ENCODE measurements at places on chromosomes 11 and 22.

DNA sequence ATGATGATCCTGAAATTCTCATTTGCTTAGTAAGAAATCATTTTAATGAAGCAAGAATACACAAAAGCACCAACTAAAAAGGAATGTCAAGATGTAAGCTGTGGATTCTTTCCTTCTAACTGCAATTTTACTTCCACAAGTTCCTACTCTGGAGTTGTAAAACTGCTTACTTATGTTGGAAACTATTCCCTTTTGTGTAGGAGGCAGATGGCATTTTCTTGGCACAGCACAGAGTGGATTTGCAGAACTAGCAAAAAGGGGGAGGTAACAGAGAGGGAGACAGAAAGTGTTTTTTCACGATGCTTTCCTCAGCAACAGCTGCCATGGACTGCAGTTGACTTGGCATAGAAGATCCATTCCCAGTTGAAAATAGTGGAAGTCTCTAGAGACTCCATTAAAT is 1112.0 kb upstream of the RAG2 start:
- no peak for DNase-seq

GRCh38 chr11:120342226-120342625 is 6.0 kb downstream of the ARHGEF12 start:
- no peak for DNase-seq

GRCh38 chr11:3669128-3669527 is 2.1 kb downstream of the CHRNA10 start:
- DNase-seq = no peak

GRCh38 chr11:71251151-71251721 is 1.1 kb downstream of the SHANK2 start:
- DNase-seq = no peak

DNA sequence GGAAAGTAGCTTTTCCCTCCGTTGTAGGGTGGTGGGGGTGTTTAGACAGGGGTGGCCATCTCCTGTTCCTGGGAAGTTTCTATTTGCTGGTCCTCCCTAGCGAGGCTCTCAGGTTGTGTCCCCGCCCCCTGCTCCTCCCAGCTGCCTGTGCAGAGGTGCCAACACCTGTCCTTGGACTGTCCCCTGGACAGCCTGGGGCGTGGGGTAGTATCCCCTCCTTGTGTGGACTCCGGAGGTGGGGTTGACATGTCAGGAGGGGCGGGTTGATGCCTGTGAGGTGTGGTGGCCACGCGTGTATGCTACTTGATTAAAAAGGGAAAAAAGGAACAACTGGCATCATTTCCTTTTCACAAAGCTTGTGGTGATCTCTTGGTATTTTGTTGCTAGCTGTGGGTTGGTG is 14.3 kb upstream of the RANBP1 start:
- no peak for DNase-seq

DNA sequence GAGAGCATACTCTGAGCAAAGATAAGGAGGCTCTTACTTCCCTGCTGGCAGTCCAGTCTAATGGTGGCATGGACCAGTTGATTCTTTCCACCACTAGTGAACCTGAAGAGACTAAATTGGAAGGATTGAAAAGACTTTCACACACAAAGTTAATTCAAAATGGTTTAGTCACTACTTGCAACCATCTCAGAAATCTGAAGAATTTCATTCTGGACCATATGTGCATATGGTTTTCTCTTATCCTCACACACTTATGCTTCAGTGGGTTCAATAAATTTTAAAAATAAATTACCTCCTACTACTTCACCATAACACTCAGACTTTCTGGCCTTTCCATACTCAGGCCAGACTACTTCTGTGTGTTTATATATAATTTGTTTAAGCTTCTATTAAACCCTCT is 44.7 kb downstream of the CADM1 start:
- DNase-seq = no peak

DNA sequence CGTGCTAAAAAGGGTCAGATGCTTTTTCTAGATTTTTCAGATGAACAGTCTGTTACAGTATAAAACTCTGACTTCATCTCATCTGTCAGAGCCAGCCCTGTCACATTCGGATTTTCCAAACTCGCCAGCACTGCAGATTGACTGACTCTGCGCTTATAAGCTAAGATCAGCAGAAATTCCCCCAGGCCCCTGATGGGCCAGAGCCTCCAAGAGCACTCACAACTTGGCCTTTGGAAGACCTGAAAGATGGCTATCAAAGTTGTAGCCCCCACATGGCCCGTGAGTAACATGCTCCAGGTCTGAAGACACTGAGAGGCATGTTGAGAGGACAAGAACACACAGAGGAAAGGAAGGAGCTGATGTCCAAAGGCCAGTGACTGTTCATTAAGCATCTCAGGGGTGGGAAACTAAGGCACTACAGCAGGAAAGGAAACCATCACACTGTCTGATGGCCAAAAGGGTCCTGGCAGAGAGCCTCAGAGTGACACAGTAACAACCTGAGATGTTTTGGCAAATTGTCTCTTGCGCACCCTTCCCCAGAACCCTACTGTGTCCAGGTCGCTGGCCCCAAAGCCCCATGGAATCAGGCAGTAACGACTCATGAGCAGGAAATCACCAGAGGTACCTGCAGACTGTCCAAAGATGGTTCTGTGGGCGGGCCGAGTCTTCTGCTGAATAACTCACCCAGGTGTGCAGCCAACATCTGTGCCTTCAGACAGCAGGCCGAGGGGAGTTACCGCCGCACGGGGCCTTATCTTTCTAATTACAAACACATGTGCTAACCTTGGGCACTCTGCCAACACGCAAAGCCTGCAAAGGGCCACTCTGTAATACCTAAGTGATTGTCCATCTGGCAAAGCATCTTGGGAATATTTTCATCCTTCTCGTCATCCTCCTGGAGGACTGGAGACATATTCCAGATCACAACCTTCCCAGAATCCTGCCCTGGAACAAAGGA is 23.6 kb downstream of the HIRA start:
- no peak for DNase-seq

GRCh38 chr22:42229455-42230149 is 40.9 kb downstream of the TCF20 start:
- no peak for DNase-seq

GRCh38 chr11:44627165-44627789 is 61.8 kb downstream of the CD82 start:
- no peak for DNase-seq

DNA sequence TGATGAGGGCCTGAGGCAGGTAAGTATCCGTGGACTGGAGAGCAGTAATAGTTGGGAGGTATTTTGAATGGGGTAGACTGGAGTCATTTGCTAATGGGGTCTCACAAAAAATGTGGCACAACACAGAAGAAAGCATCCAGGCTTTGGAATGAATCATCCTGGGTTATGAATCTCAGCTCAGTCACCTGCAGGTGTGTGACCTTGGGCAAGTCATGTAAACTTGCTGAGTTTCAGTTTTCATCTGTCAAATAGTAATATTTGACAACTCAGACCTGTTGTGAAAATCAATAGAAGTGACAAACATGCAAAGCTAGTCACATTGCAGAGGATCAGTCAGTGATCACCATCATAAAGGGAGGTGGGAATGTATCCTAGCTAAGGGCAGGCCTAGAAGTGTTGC is 232.0 kb upstream of the TENM4 start:
- no peak for DNase-seq

- DNase-seq = peak; percentile 80
Observed at GRCh38 chr11:128471138-128471661, 116.2 kb downstream of the ETS1 start.

GRCh38 chr11:10522921-10523320 is 18.1 kb downstream of the RNF141 start:
- DNase-seq = no peak

GRCh38 chr11:71430166-71430565 is 18.0 kb downstream of the DHCR7 start:
- DNase-seq = no peak

DNA sequence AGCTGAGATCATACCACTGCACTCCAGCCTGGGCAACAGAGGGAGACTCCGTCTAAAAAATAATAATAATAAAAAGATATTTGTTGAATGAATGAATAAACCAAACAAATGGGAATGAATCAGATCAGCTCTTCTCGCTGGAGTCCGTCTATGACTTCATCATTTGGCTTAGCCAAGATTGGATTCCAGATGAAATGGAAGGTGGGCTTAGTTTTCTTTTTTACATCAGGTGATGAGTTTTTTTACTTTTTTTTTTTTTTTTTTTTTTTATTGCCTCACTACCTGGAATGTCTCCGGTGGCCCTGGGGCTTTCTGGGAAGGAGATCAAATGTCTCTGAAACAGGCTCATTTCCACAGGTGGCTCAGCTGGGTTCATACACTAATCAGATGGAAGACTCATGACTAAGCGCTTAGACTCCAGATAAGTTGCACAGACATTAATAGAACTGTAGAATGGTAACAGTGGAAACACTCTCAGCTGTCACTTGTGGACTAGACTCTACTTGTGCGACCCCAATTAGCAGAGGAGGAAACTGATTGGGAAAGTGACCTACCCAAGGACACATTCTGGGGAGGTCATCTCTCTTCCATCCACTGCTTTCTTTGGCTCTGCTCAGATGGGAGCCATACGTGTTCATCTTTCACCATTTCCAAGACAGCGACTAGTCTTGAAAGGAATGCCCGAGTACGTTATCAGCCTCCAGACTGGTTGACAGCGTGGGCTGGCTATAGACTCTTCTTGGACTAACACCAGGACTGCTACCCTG is 20.5 kb upstream of the RBFOX2 start:
- DNase-seq = no peak

- DNase-seq = no peak
Observed at GRCh38 chr11:120522736-120523135, 11.2 kb downstream of the GRIK4 start.

- no peak for DNase-seq
Observed at GRCh38 chr11:69941546-69942332, 122.5 kb upstream of the FGF3 start.

DNA sequence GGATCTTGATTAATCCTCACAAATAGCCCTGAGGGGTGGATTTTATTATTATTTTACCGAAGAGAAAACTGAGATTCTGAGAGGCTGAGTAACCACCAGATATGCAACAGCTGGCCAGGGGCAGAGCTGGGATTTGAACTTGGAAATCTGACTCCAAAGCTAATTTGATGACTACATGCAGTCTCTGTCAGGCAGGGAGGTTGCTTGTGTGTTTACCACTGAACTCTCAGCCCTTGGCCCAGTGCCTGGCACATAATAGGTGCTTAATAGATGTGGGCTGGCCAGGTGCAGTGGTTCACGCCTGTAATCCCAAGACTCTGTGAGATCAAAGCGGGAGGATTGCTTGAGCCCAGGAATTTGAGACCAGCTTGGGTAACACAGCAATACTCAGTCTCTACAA is 121.7 kb upstream of the CRYBB3 start:
- no peak for DNase-seq

DNA sequence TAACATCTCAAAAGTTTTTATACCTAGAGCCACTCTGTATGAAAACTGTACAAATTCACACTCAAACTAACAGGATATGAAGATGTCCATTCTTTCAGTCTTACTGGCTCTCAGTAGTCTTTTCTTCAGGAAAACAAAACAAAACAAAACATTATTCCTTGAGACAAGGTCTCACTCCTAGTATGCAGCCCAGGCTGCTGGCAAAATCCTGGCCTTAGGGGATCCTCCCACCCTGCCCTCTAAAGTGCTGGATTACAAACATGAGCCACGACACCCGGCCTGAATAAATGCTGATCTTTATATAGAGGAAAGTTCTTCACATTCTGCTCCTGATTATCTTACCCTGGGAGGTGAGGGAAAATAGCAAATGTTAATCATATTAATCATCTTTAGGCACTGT is 5.1 kb downstream of the APOL2 start:
- no peak for DNase-seq

- DNase-seq = no peak
Observed at GRCh38 chr22:34055525-34056200, 135.4 kb upstream of the LARGE1 start.

- no peak for DNase-seq
Observed at GRCh38 chr11:57357856-57358255, 19.7 kb downstream of the P2RX3 start.

DNA sequence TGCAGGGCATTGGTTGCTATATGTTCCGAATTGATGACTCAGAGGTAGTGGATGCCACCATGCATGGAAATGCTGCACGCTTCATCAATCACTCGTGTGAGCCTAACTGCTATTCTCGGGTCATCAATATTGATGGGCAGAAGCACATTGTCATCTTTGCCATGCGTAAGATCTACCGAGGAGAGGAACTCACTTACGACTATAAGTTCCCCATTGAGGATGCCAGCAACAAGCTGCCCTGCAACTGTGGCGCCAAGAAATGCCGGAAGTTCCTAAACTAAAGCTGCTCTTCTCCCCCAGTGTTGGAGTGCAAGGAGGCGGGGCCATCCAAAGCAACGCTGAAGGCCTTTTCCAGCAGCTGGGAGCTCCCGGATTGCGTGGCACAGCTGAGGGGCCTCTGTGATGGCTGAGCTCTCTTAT is 5.4 kb upstream of the TTC36 start:
- no peak for DNase-seq

DNA sequence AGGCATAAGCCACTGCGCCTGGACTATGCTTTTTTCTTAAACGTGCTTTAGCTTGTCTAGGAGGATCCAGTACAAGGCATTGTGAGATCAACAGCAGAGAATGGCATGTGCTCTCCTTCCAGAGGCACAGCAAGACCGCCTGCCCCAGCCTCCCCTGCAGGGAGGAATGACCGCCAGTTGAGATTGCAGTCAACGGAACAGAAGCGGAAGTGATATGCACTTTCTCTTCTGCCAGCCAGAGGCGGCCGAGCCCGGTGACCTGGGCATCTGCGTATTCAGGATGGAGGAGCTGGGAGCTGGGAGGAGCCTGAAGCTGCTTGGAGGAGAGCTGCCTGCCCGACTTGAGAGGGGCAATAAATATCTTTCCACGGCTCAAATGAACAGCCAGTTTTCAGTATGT is 243.0 kb downstream of the CTTN start:
- no peak for DNase-seq

GRCh38 chr22:47036352-47036751 is 273.9 kb downstream of the TBC1D22A start:
- no peak for DNase-seq

GRCh38 chr22:39617342-39617741 is 46.8 kb downstream of the CACNA1I start:
- peak; percentile 34 for DNase-seq

GRCh38 chr11:7596975-7597391 is 76.3 kb downstream of the CYB5R2 start:
- DNase-seq = no peak

- no peak for DNase-seq
Observed at GRCh38 chr11:97895572-97895971, 1125.2 kb upstream of the CNTN5 start.

GRCh38 chr11:57386178-57386940 is 4.1 kb downstream of the PRG2 start:
- DNase-seq = no peak
